Esophagus muscularis mucosa (tissue), 4 donors: ENCODE measurements at places on chromosomes 2 and 18. TPM values are rescaled to one million over a fixed set of nuclear protein-coding genes. Genes with fewer than 3 reads are reported as not detected.

CAPN14 gene
- 0.42 TPM for total RNA-seq

CDKL4 gene
- total RNA-seq: 1.2 TPM

DNA sequence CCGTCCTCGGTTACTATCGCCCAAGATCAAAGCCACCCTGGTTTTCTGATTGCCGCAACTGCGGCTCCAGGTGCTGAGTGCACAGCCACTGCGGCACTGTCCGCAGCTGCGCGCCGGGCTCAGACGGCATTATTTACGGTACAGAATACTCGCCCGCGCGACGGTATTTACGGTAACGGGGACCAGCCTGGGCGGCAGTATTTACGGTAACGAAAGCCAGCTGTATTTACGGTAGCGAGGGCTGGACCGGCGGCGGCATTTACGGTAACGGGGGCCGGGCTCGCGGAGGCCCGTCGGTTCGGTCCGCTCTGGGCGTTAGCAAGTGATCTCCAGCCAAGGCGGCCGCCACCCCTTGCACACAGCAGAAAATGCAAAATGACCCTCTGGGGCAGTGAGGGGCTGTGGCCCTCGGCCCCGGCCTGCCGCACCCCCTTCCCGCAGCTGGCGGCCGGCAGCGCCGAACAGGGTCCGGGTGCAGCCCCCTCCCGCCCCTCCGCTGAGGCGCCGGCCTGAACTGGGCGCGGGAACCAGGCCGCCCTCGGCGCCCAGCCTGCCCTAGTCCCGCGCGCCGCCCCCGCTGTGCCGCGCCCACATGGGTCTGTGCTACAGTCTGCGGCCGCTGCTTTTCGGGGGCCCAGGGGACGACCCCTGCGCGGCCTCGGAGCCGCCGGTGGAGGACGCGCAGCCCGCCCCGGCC lies at the start of gene GNAL:
Gene GNAL, plus strand, starts transcription at position 293 of the 697 bp plus-strand sequence. Its CDS starts 300 bp downstream, at position 593.
- H3K27me3 ChIP-seq: no peaks in the 10 kb centered on the region
- peak; percentile 92 for DNase-seq
- no peaks in the 10 kb centered on the region for H3K36me3 ChIP-seq
- peak within 1 kb of the TSS; percentile 80 for H3K4me3 ChIP-seq
- peak within 1 kb of the TSS; percentile 70 for H3K27ac ChIP-seq
- H3K4me1 ChIP-seq: peaks cover 21% of the 10 kb centered on the region

GRCh38 chr18:36211612-36212065 lies 24.3 kb downstream of the MOCOS start:
- no peak overlapping the region for H3K4me3 ChIP-seq
- peaks cover 15% of the 10 kb centered on the region for H3K4me1 ChIP-seq
- peak; percentile 88 for DNase-seq
- H3K36me3 ChIP-seq: no peaks in the 10 kb centered on the region
- H3K27ac ChIP-seq: no peak overlapping the region
- H3K27me3 ChIP-seq: no peaks in the 10 kb centered on the region

DNA sequence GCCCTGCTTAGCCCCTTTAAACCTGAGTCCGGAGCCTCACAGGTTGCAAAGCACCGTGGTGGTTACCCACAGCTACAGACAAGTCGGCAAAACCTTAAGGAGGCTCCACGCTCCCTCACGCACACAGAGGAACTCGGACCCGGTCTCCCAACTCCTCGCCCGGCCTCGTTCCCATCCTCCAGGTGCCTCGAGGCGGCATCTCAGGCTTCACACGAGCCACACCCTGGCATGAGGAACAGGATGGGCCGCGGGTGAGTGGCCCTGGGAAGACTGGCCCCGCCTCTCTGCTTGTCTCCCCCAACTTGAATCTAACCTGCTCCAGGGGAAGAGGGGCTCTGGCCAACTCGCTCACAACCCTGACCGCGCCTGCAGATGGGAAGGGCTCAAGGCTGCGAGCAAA lies 97.4 kb downstream of the EIPR1 start:
- H3K27me3 ChIP-seq: no peaks in the 10 kb centered on the region
- no peak for DNase-seq
- no peak overlapping the region for H3K27ac ChIP-seq
- no peaks in the 10 kb centered on the region for H3K36me3 ChIP-seq
- peaks cover 15% of the 10 kb centered on the region for H3K4me1 ChIP-seq

- no peaks in the 10 kb centered on the region for H3K4me1 ChIP-seq
- no peak overlapping the region for H3K4me3 ChIP-seq
- H3K27me3 ChIP-seq: no peaks in the 10 kb centered on the region
- no peak overlapping the region for H3K27ac ChIP-seq
Measured at GRCh38 chr18:56235481-56236013, 402.8 kb downstream of the TXNL1 start.

DNA sequence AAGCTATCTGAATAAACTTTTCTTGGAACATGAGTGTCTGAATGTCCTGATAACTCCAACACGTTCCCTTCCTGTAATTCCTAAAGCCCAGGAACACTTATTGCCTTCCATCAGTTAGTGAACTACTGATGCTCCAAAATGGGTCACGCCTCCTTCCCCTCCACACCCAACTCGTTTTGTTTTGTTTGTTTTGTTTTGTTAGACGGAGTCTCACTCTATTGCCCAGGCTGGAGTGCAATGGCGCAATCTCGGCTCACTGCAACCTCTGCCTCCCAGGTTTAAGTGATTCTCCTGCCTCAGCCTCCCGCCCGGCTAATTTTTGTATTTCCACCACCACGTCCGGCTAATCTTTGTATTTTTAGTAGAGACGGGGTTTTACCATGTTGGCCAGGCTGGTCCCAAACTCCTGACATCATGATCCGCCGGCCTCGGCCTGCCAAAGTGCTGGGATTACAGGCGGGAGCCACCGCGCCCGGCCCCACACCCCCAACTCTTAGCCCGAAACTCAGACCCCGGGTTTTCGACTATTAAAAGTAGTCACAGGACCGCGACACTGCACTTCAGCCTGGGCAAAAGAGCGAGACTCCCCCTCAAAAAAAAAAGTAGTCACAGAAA lies 774 bp downstream of the IER3IP1 start:
- peak overlapping the region; percentile 92 for H3K4me3 ChIP-seq
- H3K27me3 ChIP-seq: no peaks in the 10 kb centered on the region
- peak overlapping the region; percentile 86 for H3K27ac ChIP-seq
- peaks cover 46% of the 10 kb centered on the region for H3K4me1 ChIP-seq
- DNase-seq: no peak

- H3K4me1 ChIP-seq: no peaks in the 10 kb centered on the region
- no peak overlapping the region for H3K27ac ChIP-seq
- H3K36me3 ChIP-seq: no peaks in the 10 kb centered on the region
- no peak overlapping the region for H3K4me3 ChIP-seq
Measured at GRCh38 chr18:79547413-79548076, 132.1 kb upstream of the CTDP1 start.

GRCh38 chr2:8551622-8552074 lies 130.2 kb upstream of the ID2 start:
- H3K4me1 ChIP-seq: no peaks in the 10 kb centered on the region
- no peaks in the 10 kb centered on the region for H3K27me3 ChIP-seq
- DNase-seq: no peak
- H3K36me3 ChIP-seq: no peaks in the 10 kb centered on the region

- no peaks in the 10 kb centered on the region for H3K36me3 ChIP-seq
- H3K27me3 ChIP-seq: no peaks in the 10 kb centered on the region
- H3K4me3 ChIP-seq: no peak overlapping the region
- no peak for DNase-seq
- H3K27ac ChIP-seq: no peak overlapping the region
- no peaks in the 10 kb centered on the region for H3K4me1 ChIP-seq
Measured at GRCh38 chr18:76538846-76539245, 43.8 kb upstream of the ZNF516 start.

DNA sequence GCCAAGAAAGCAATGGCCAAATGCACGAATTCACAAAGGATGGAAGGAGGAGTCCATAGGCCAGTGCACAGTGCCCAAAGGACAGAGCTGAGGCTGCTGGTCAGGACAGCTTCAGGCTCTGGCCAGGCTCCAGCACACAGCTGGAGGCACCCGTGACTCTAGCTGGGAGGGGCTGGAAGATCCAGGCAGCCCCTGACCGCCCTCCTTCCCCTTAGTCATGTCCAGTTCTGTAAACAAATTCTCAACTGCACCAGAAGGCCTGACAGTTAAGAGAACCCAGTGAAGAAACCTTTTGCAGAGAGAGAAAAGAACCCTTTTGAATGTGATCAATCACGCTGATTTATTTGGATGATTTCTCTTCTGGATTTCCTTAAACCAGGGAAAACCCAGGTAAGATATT lies 7.7 kb upstream of the YWHAQ start:
- H3K4me3 ChIP-seq: no peak overlapping the region
- no peaks in the 10 kb centered on the region for H3K36me3 ChIP-seq
- peak; percentile 95 for DNase-seq
- no peaks in the 10 kb centered on the region for H3K27me3 ChIP-seq
